ENCODE measurements at places on chromosomes 11 and 22. TPM values are rescaled to one million over a fixed set of nuclear protein-coding genes. Genes with fewer than 3 reads are reported as not detected.
A peak's percentile ranks its signal among the peaks of the same experiment; 100 is the strongest.

- H3K27ac ChIP-seq, result peak overlapping the region; percentile 71
- H3K4me3 ChIP-seq, result no peak overlapping the region
- H3K27me3 ChIP-seq, result no peaks in the 10 kb centered on the region
- H3K36me3 ChIP-seq, result peaks cover 34% of the 10 kb centered on the region
- DNase-seq, result no peak
- no peaks in the 10 kb centered on the region for H3K4me1 ChIP-seq
These were observed 7.5 kb downstream of the TMEM138 start for GRCh38 chr11:61369372-61370348.

GRCh38 chr11:87405356-87405755, 367.6 kb downstream of the TMEM135 start:
- no peaks in the 10 kb centered on the region for H3K27me3 ChIP-seq
- no peak overlapping the region for H3K4me3 ChIP-seq
- no peak overlapping the region for H3K27ac ChIP-seq
- no peaks in the 10 kb centered on the region for H3K36me3 ChIP-seq
- no peak for DNase-seq
- no peaks in the 10 kb centered on the region for H3K4me1 ChIP-seq

Gene ARHGAP42
- total RNA-seq, result 22.6 TPM

GRCh38 chr11:16049611-16050010, 306.7 kb downstream of the SOX6 start:
- H3K4me3 ChIP-seq, result no peak overlapping the region
- H3K27me3 ChIP-seq, result no peaks in the 10 kb centered on the region
- H3K4me1 ChIP-seq, result no peaks in the 10 kb centered on the region
- H3K36me3 ChIP-seq, result peaks cover 15% of the 10 kb centered on the region
- no peak overlapping the region for H3K27ac ChIP-seq

- no peak overlapping the region for H3K27ac ChIP-seq
- H3K4me3 ChIP-seq, result no peak overlapping the region
- H3K27me3 ChIP-seq, result peaks cover 29% of the 10 kb centered on the region
- no peaks in the 10 kb centered on the region for H3K36me3 ChIP-seq
These were observed 71.8 kb upstream of the ASPHD2 start for GRCh38 chr22:26357281-26357680.

Gene TMEM223
- total RNA-seq, result 23.3 TPM

Gene MYEOV
- total RNA-seq, result 4.1 TPM

- no peaks in the 10 kb centered on the region for H3K27me3 ChIP-seq
- H3K4me1 ChIP-seq, result peaks cover 20% of the 10 kb centered on the region
- DNase-seq, result no peak
- H3K27ac ChIP-seq, result no peak overlapping the region
- no peak overlapping the region for H3K4me3 ChIP-seq
- H3K36me3 ChIP-seq, result no peaks in the 10 kb centered on the region
These were observed 143.2 kb downstream of the BBOX1 start for GRCh38 chr11:27183672-27184457.

Gene SCGB1C1
- not detected for total RNA-seq

Gene SCGB1A1
- total RNA-seq, result not detected

Gene MUC2
- total RNA-seq, result 1.5 TPM

All from type B pancreatic cell (in vitro differentiated cells).